ENCODE measurements at places on chromosomes 16 and 17.

- DNase-seq: no peak
These were observed 1.4 kb upstream of the PAGR1 start for GRCh38 chr16:29814592-29814991.

DNA sequence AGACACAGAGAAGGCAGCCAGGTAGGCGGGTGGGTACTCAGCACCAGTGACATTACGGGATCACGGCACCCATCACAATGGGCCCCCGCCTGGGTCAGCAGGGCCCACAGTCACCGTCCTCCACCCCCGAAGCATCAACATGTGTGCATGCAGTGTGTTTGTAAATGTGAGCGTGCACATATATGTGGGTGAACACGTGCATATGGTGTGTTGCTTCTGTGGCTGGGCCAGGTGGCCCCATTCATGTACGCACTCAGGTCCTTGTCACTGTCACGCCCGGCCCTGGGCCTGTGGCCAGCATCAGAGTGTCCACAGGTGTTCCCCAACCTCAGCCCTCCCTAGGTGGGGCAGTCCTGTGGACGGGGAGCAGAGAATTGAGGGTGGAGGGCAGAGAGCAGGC, 37.1 kb downstream of the TNFRSF13B start:
- no peak for DNase-seq

GRCh38 chr17:67496286-67496685, 119.2 kb downstream of the PITPNC1 start:
- no peak for DNase-seq

- DNase-seq: no peak
These were observed 132.1 kb downstream of the CDH13 start for GRCh38 chr16:82758904-82759303.

- DNase-seq: peak; percentile 61
These were observed 93.7 kb downstream of the PMP22 start for GRCh38 chr17:15171167-15172047.

- DNase-seq: no peak
These were observed 2.6 kb downstream of the ABCA9 start for GRCh38 chr17:69058165-69058564.

DNA sequence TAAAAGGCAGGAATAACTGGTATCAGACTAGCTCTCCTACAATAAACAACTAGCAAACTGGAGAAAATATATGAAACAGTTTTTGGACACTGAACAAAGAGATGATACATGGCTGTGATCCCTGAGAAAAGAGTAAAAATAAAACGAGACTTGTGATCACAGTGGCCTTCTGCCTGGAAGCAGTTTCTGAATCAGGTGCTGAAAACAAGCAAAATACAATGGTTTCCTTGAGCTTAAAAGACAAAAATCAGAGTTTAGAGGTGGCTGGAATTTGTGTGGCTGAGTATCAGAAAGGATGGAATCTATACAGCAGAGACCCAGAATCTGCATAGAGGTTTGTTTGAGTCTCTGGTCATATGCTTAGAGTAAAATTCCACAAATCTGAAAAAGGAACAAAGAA, 242.5 kb upstream of the SOX9 start:
- DNase-seq: no peak

GRCh38 chr16:707062-707538, 1.5 kb upstream of the FBXL16 start:
- no peak for DNase-seq

DNA sequence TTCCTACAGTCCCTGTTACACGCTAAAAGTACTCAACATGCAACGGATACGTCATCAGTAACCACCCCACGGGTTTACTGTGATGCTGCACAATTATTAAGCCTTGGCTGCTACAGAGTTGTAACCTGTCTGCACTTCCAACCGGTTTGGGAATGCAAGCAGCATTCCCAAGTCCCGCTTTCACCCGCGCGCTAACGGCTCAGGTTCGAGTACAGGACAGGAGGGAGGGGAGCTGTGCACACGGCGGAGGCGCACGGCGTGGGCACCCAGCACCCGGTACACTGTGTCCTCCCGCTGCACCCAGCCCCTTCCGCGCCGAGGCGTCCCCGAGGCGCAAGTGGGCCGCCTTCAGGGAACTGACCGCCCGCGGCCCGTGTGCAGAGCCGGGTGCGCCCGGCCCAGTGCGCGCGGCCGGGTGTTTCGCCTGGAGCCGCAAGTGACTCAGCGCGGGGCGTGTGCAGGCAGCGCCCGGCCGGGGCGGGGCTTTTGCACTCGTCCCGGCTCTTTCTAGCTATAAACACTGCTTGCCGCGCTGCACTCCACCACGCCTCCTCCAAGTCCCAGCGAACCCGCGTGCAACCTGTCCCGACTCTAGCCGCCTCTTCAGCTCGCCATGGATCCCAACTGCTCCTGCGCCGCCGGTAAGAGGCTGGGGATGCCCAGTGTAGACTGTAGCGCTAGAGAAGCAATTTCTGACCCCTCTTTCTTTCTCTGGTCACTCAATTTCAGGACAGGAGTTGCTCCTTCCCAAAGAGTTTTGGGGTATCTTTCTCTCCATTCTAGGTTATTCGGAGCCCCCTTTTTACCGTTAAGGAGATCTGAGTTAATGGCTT, at the start of gene MT2A:
TSS of gene MT2A (plus strand) at position 542 of the 833 bp plus-strand sequence. CDS start at position 614, 72 bp downstream.
- DNase-seq: no peak

- DNase-seq: no peak
These were observed 98.8 kb upstream of the MED13 start for GRCh38 chr17:62163847-62164246.

DNA sequence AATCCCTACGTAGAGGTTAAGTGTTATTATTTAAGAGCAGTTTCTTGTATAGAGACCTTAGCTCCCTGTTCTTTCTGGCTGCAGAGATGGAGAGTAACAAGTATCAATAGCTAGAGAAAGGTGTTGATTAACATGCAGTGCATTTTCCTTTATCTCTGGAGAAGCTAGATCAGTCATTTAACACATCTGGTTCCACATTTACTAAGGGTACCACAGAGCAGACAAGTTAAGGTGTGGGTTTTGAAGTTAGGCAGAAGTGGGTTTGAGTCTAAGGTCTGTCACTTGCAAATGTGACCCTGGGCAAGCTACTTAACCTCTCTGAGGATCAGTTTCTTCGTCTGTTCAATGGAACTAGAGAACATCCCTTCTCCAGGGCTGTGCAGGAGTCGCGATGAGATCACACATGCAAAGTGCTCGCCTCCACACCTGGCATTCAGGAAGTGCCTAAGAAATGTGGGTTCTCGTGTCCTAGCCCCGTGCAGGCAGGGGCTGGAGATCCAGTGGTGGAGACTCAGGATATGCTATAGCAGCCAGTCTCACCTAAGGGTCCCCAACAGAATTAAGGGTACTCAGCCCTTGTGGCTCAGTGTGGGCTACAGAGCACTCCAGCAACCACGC, 224.4 kb downstream of the XYLT1 start:
- DNase-seq: no peak

DNA sequence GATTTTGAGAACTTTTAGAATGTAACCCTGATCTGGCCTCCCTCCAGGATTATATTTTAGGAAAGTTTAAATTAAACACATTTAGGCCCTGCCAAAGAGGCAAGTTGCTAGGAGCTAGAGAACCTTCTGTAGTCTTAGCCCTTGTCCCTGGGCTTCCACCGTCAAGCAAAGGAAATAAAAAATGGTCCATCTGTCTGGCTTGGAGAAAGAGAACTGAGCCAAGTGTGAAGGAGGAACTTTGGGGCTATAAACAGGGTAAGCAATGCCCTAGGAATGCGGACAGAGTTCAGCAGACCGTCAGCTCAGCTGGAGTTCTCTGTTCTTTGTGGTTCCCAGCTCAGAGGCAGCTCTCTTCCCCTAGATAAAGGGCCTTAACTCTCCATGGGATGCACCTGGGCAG, 29.6 kb downstream of the RCVRN start:
- no peak for DNase-seq

- DNase-seq: no peak
These were observed 925.4 kb downstream of the CDH11 start for GRCh38 chr16:64196444-64196843.

DNA sequence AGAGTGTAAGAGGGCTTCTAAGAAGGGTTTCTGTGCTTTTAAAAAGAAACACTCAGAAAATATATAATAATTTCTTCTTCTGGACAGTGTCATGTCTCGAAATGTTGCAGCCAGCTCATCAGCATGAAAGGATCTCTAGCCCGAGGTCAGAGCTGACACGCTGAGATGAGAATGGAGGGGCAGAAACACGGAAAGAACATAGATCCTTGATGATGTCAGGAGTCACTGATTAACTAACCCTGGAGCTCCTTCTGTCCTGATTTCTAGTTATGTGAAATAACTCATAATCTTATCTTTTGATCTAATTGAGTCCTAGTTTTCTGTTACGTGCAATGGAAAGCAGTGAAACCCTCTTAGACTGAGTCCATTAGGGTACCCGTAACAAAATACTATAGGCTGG, 10.3 kb upstream of the TOX3 start:
- DNase-seq: no peak

DNA sequence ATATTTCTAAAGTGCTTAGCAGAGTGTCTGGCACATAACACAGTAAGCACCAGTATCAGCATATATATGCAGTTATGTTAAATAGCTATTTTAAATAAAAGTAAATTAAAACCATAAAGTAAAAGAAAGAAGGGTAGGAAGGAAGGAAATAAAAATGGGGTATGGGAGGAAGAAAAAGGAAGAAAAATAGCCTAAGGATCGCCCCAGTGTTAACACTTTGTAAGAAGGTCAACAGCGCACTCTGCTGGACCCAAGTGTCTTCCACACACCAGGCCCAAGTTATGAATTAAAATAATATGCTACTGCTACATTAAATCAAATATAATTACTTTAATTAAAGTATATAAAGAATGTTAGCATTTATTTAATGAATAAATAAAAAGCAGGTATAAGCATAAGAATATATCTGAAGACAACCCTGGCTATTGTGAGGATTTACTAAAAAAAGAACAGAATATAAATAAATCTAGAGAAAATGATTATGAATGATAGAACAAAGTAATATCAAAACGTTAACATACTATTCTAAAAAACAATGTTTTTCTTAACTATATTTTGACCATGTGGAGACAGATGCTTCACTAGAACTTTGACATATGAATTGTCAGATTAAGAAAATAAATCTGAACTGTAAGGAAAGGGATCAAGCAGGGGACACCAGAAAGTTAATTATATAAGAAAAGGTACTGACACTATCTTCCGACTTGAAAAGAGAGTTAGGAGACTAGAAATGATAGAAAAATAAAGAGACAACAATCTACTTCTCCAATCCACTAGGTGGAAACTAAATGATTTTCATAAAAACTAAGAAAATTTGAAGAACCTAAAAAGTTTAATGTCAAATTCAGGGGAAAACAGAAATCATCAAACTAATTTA, 25.9 kb downstream of the BRIP1 start:
- DNase-seq: peak; percentile 23

- no peak for DNase-seq
These were observed 66.0 kb downstream of the CDK12 start for GRCh38 chr17:39527220-39527813.

Measured in right renal cortex interstitium (tissue), 3 donors.